IPS DF 19.7 (cell line): ENCODE measurements at places on chromosomes 5 and 9.

GRCh38 chr5:84239494-84239893 is 145.2 kb downstream of the EDIL3 start:
- no peak for DNase-seq

DNA sequence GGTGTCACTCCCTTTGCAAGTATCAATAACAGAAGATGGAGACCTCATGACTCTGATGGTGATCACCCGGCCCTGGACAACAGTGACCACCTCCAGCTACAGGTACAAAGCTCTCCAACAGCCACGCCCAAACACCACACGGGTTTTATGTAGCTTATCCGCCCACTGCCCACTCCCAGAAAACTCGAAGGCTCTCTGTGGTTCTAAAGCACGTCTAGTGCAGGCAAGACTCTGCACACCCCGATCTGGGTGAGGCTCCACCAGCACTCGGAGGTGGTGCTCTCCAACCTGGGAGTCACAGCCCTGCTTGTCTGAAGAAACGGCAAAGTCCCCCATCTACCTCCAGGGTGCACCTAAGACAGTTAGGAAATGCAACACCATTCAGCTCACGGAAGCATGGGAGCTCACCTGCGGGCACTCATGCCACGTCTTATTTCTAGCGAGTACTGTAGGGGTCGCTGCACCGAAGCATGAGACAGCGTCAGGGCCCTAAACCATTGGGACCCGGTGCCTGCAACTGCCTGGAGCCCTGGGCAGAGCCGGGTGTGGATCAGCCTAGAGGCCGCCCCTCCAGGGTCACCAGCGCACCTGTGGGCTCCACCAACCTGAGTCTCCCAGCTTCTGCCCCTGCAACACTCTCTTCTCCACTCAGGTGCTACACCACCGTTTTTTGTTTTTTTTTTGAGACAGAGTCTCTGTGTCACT is 58.1 kb upstream of the ZNF354A start:
- no peak for DNase-seq

DNA sequence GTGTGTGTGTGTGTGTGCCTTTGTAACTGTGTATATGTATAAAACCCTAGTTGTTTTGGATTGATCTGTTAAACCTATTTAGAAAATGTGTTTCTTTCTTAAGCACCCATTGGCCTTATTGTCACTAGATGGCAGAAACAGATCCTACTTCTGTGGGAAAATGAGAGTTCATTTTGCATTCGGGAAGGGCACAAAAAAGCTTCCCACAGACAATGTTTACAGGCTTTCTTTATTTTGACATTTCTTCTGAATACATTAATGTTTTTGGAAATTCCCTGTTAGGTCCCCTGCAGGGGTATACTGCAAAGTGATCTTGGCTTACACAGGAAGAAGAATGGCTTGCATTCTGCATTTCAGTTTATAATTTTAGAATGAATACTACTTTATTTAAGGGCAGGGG is 481.8 kb upstream of the ARRDC3 start:
- no peak for DNase-seq

DNA sequence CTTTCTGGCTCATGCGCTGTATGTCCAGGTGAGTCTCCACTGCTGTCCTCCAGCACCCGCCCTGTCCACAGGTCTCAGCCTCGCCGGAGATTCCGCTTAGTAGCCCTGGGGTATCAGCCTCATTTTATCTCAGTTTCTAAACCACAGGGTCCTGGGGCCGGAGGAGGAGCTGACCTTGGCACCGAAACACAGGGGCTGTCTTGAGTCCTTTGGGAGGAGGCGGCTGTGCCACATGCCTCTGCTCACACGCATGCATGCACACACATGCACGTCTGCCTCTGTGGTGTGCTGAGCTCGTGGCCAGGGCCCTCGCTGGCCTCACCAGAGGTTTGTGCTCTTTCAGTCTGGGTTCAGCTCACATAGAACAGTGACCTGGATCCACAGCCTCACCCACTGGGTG is 23.3 kb downstream of the TRIP13 start:
- DNase-seq = no peak

DNA sequence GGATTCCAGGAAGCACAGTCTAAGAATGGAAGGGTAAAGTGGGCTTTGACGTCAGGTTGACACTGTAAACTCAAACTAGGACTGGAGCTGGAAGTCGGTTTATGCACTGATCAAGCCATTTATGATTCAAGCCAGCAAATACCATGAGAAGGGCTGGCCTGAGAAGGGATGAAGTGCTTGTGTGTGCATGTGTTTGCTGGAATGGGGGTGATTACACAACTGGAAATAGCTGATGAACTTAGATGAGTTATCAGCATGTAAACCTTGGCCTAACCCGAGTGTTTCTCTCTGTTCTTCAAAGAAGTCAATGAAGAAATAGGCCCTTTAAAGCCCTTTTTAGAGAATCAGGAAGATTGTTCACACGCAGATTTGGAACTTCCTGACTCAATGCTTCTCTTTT is 287.6 kb downstream of the RFX3 start:
- no peak for DNase-seq

DNA sequence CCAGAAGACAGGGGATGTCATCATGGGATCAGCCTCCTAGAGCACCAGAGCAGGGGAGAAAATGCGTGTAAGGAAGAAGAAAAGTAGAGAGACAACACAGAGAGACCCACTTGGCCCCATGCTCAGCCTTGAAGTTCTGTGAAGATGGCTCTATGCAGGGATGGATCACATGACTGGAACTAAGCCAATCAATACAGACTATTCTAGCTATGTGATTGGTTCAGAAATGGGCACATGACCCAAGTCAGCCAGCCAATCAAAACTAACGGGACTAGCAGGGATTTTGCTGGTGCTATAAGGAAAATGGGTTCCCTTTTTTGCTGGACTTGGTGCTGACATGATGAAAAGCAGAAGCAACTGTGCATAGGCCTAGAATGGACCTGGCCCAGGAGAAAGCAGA is 173.0 kb upstream of the TBC1D2 start:
- DNase-seq = no peak

DNA sequence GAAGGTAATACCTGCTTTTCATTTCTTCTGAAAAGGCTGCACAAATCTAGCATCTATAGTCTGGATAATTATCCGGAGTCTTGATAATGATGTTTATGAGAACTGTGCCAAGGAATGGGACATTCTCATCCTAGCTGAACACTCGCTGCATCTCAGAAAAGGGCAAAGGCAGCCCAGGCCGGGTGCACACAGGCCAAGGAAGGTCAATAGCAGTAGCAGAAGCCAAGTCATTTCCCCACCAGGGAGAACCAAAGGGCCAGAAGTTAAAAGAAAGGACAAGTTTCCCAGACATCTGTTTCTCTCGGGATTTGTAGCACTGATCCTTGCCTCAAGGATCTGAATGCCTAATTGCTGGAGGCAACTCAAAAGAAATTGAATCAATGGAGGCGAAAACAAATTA is 66.1 kb upstream of the ANKRD55 start:
- DNase-seq = no peak

GRCh38 chr9:127710204-127710783 is 3.5 kb downstream of the CFAP157 start:
- no peak for DNase-seq

DNA sequence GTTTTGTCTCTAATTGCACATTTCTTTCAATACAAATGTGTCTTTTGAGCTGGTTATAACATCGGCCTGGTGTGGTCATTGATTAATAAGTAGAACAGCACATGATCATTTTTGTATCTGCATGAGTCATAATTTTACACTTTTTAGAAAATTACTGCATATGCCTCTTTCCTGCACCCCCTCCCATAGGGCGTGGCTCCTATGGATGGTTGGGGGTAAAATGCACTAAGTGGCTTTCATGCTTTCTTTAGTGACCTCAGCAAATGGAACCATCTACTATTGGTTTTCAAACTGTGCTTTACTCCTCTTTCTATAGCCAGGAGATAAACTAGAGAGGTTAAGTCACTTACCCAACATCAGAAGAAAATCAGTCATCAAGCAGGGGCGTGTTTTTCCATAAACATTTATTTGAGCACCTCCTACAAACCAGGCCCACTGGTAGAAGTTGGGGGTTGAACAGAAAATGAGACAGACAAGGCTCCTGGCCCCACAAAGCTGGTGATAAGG is 3.8 kb downstream of the ANXA6 start:
- no peak for DNase-seq

GRCh38 chr5:167684251-167684650 is 607.2 kb upstream of the WWC1 start:
- DNase-seq = no peak

DNA sequence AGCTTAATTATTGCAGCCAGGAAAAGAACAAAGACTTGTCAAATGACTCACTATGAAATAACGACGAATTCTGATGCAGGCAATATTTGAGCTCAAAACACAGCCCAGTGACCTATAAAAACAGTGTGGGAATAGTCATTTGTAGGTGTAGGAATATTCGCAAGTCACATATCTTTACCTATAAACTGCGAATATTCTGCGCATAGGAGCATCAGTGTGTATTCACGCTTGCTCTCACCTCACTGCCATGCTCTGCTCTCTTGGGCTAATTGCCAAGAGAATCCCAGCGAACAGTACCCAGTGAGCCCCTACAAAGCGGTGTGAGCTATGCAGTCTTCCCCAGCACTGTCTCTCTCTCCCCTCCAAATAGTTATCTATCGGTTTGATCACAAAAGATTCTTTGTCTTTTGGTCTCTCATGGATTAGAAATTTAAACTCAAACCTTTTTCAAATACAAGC is 74.2 kb downstream of the ST8SIA4 start:
- DNase-seq = no peak

GRCh38 chr9:20030671-20031070 is 241.8 kb upstream of the SLC24A2 start:
- no peak for DNase-seq

- no peak for DNase-seq
Measured at GRCh38 chr5:107542428-107542827, 128.3 kb downstream of the EFNA5 start.

GRCh38 chr5:132007399-132008162 is 3.9 kb downstream of the ACSL6 start:
- DNase-seq = peak; percentile 57

DNA sequence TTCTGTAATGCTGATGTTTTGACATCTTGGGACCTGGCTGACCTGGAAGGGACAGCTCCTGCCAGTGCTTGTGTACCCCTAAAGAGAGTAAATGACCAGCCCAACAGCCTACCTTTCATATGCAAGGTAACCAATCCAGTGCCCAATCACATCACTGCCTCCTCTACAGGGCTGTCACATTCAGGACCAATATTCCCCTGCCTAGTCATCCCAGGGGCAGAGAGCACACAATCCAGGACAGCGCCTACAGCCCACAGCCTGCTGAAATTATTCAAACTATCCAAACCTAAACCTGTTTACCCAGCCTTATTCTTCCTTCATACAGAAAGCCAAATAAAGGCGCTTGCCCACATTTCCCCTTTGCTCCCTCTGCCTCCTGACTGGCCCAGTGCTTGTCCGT is 284.1 kb downstream of the CTNND2 start:
- no peak for DNase-seq

GRCh38 chr5:75568202-75568601 is 43.1 kb upstream of the ANKDD1B start:
- DNase-seq = no peak

GRCh38 chr5:149017636-149018035 is 45.2 kb downstream of the SH3TC2 start:
- no peak for DNase-seq

- DNase-seq = no peak
Measured at GRCh38 chr9:69689991-69690538, 17.9 kb upstream of the APBA1 start.

DNA sequence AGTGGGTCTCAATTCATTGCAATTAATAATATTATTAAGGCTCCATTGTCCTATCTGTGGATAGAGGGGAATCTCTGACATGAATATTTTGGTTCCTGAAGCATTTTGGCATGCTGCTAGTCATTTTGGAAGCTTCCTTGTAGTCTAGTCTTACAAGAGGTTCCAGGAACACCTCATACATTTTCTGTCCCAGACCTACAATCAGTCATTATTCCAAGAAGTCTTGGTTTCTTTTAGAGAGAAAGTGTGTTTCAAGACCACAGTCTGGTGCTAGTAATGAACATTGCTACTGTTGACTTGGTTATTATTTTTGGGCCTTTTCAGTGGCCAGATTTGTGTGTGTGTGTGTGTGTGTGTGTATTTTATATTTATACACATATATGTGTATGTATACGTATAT is 98.9 kb downstream of the ERCC6L2 start:
- DNase-seq = no peak

GRCh38 chr9:15824310-15824709 is 271.5 kb downstream of the CCDC171 start:
- DNase-seq = no peak
